Testis (tissue), 5 donors: ENCODE measurements at places on chromosomes 1 and 21. TPM values are rescaled to one million over a fixed set of nuclear protein-coding genes. Genes with fewer than 3 reads are reported as not detected.

DNA sequence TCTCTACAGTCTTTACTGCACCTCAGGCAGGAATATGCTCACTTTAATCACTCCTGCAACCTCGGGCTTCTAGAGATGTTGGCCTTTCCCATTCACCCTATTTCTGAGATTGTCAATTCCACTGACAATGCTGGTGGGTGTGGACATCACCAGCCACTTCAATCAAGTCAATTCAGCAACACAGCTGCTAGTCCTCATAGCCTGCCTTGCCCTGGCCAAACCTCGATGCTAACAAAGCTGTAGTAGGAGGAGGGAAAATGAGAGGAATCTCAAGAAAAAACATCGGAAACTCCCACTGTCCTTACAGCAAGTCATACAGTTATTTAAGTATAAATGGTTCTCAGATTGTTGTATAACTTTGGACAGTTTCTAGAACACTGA lies 155.0 kb downstream of the KCNH1 start:
- no peaks in the 10 kb centered on the region for H3K4me1 ChIP-seq
- no peaks in the 10 kb centered on the region for H3K27me3 ChIP-seq
- H3K4me3 ChIP-seq: no peak overlapping the region
- H3K27ac ChIP-seq: no peak overlapping the region

- no peaks in the 10 kb centered on the region for H3K36me3 ChIP-seq
- H3K4me3 ChIP-seq: no peak overlapping the region
These were observed 356.4 kb downstream of the PTPRU start for GRCh38 chr1:29592731-29593130.

DNA sequence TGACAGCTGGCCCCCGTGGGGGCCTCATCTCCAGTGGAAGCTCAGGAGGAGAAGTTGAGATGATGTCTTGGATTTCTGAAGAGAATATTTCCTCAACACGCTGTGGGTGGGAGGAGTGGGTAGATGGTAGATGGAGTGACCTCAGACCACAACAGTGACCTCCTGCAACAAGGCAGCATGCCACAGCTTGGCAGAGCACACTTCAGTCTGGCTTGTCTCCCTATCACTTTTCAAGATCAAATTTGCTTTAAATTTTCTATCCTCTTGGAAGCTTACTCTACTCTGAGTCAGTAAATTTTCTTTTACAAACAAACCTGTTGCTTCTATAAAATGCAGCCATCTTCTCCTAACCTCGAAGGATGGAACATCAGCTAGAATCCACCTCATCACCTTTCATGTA lies 59.7 kb downstream of the NTPCR start:
- no peak overlapping the region for H3K4me3 ChIP-seq
- no peaks in the 10 kb centered on the region for H3K36me3 ChIP-seq
- H3K4me1 ChIP-seq: no peaks in the 10 kb centered on the region
- no peak overlapping the region for H3K27ac ChIP-seq

GRCh38 chr1:194028002-194028401 lies 841.6 kb upstream of the B3GALT2 start:
- H3K4me1 ChIP-seq: no peaks in the 10 kb centered on the region
- no peak overlapping the region for H3K27ac ChIP-seq
- no peak for DNase-seq
- H3K27me3 ChIP-seq: no peaks in the 10 kb centered on the region
- H3K36me3 ChIP-seq: no peaks in the 10 kb centered on the region

The AHDC1 gene
- 73.7 TPM for total RNA-seq

- H3K27me3 ChIP-seq: no peaks in the 10 kb centered on the region
- no peaks in the 10 kb centered on the region for H3K4me1 ChIP-seq
- H3K27ac ChIP-seq: no peak overlapping the region
- no peak overlapping the region for H3K4me3 ChIP-seq
These were observed 232.0 kb downstream of the SMYD3 start for GRCh38 chr1:246275036-246275435.

DNA sequence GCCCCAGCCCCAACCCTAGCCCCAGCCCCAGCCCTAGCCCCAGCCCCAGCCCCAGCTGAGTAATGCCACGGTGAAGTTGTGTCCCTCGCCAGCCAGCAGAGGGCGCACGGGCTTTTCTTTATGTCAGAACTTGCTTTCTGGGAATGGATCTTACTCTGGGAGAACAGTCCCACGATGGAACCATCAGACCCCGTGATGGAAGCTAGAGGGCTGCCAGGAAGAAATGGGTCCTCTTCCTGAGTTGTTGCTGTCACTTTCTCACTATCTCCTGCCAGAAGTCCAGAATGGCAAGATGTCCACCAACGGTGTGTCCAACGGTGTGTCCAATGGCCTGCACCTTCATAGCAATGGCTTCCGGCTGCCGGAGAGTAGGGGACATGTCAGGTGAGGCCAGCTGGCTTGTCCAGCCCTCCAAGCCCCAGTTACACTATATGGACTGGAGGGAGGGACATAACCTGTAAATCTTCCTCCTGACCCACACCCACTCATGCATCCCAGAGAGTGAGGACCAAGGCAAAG lies 25.1 kb upstream of the TMEM222 start:
- H3K36me3 ChIP-seq: no peaks in the 10 kb centered on the region
- H3K27ac ChIP-seq: no peak overlapping the region
- H3K4me3 ChIP-seq: no peak overlapping the region
- H3K27me3 ChIP-seq: no peaks in the 10 kb centered on the region

- H3K36me3 ChIP-seq: no peaks in the 10 kb centered on the region
- no peaks in the 10 kb centered on the region for H3K4me1 ChIP-seq
- no peak overlapping the region for H3K4me3 ChIP-seq
- H3K27me3 ChIP-seq: no peaks in the 10 kb centered on the region
These were observed 25.1 kb upstream of the LSS start for GRCh38 chr21:46253610-46254124.

The GOLT1A gene
- total RNA-seq: 2.2 TPM

- H3K4me3 ChIP-seq: no peak overlapping the region
- H3K4me1 ChIP-seq: peaks cover 5% of the 10 kb centered on the region
- DNase-seq: no peak
- no peaks in the 10 kb centered on the region for H3K36me3 ChIP-seq
These were observed 450.8 kb downstream of the PTPRU start for GRCh38 chr1:29687166-29687565.

The B3GALT5 gene
- 2.8 TPM for total RNA-seq

The KCNJ15 gene
- total RNA-seq: 4.9 TPM

- H3K27ac ChIP-seq: peak overlapping the region; percentile 83
- DNase-seq: no peak
These were observed 1.0 kb downstream of the ANKRD65 start for GRCh38 chr1:1419813-1420653.

- no peak overlapping the region for H3K4me3 ChIP-seq
- no peak for DNase-seq
- H3K27ac ChIP-seq: no peak overlapping the region
These were observed 25.3 kb upstream of the VAMP3 start for GRCh38 chr1:7745783-7746182.

GRCh38 chr1:204941421-204942338 lies 71.0 kb downstream of the NFASC start:
- H3K27me3 ChIP-seq: no peaks in the 10 kb centered on the region
- no peaks in the 10 kb centered on the region for H3K36me3 ChIP-seq
- no peaks in the 10 kb centered on the region for H3K4me1 ChIP-seq
- H3K4me3 ChIP-seq: no peak overlapping the region
- peak; percentile 81 for DNase-seq

The KRTAP19-1 gene
- not detected for total RNA-seq

The SPAG17 gene
- 95.7 TPM for total RNA-seq

DNA sequence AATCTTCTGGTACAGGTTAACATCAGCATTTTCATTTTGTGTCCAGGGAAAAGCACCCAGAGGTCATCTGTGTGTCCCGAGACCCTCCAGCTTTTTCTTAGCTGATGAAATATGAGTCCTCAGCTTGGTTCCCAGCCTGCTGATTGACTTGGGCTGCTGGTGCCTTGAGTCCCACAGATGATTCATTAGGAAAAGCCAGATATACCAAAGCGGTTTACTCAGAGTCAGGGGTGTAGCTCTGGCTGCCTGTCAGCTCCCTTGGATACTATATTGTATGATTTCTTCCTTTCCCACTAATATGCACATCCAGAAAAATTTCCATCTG lies 43.7 kb upstream of the MAB21L3 start:
- H3K4me1 ChIP-seq: no peaks in the 10 kb centered on the region
- H3K4me3 ChIP-seq: no peak overlapping the region
- no peaks in the 10 kb centered on the region for H3K36me3 ChIP-seq

DNA sequence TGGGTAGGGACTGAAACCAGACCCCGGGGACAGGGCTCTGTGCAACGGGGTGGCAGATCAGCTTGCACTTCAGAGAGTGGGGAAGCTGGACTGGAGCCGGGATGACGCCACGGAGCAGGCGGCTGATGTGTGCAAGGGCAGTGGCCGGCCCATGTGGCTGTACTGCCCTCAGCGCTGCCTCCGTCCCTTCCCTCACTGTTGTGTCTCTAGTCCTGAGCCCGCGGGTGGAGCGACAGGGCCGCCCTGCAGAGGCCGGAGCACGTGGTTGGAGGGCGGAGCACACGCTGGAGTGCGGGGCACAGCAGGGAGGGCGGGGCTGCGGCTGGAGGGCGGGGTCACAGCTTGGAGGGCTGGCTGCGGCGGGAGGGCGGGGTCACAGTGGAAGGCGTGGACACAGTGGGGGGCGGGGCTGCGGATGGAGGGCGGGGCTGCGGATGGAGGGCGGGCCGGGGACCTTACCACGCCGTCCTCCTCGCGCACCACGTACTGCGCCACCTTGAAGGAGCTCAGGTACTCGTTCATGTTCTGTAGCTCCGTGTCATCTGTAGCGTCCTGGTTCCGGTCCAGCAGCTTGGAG lies 52.4 kb downstream of the CHD5 start:
- H3K27ac ChIP-seq: no peak overlapping the region
- H3K4me1 ChIP-seq: peaks cover 3% of the 10 kb centered on the region
- no peaks in the 10 kb centered on the region for H3K27me3 ChIP-seq
- H3K4me3 ChIP-seq: no peak overlapping the region
- DNase-seq: peak; percentile 83

GRCh38 chr1:181079382-181079781 lies 9.1 kb upstream of the IER5 start:
- H3K4me3 ChIP-seq: no peak overlapping the region
- H3K27ac ChIP-seq: no peak overlapping the region
- H3K36me3 ChIP-seq: no peaks in the 10 kb centered on the region
- no peak for DNase-seq
- no peaks in the 10 kb centered on the region for H3K27me3 ChIP-seq

- no peaks in the 10 kb centered on the region for H3K4me1 ChIP-seq
- H3K4me3 ChIP-seq: no peak overlapping the region
- no peaks in the 10 kb centered on the region for H3K36me3 ChIP-seq
- H3K27me3 ChIP-seq: no peaks in the 10 kb centered on the region
These were observed 43.3 kb upstream of the HP1BP3 start for GRCh38 chr1:20830378-20830777.

- no peaks in the 10 kb centered on the region for H3K27me3 ChIP-seq
- no peak overlapping the region for H3K27ac ChIP-seq
- H3K4me3 ChIP-seq: no peak overlapping the region
- no peak for DNase-seq
- H3K36me3 ChIP-seq: no peaks in the 10 kb centered on the region
These were observed 82.5 kb upstream of the MAP1LC3C start for GRCh38 chr1:242081446-242081845.

GRCh38 chr1:192660613-192661012 lies 24.7 kb downstream of the RGS13 start:
- H3K27ac ChIP-seq: no peak overlapping the region
- no peaks in the 10 kb centered on the region for H3K4me1 ChIP-seq

- no peaks in the 10 kb centered on the region for H3K27me3 ChIP-seq
- H3K4me1 ChIP-seq: peaks cover 29% of the 10 kb centered on the region
- no peak for DNase-seq
- no peaks in the 10 kb centered on the region for H3K36me3 ChIP-seq
- peak overlapping the region; percentile 81 for H3K27ac ChIP-seq
These were observed 115.0 kb downstream of the RERE start for GRCh38 chr1:8702472-8702849.

- H3K4me3 ChIP-seq: no peak overlapping the region
- DNase-seq: no peak
- H3K27me3 ChIP-seq: no peaks in the 10 kb centered on the region
- H3K36me3 ChIP-seq: no peaks in the 10 kb centered on the region
- H3K27ac ChIP-seq: no peak overlapping the region
These were observed 265.2 kb upstream of the VAMP3 start for GRCh38 chr1:7505771-7506453.

The GPATCH4 gene
- total RNA-seq: 26.7 TPM

The CENPF gene
- 30.7 TPM for total RNA-seq

GRCh38 chr1:81375884-81376548 lies 424.7 kb upstream of the ADGRL2 start:
- no peaks in the 10 kb centered on the region for H3K27me3 ChIP-seq
- H3K36me3 ChIP-seq: no peaks in the 10 kb centered on the region
- H3K4me3 ChIP-seq: no peak overlapping the region
- H3K4me1 ChIP-seq: no peaks in the 10 kb centered on the region
- no peak for DNase-seq

DNA sequence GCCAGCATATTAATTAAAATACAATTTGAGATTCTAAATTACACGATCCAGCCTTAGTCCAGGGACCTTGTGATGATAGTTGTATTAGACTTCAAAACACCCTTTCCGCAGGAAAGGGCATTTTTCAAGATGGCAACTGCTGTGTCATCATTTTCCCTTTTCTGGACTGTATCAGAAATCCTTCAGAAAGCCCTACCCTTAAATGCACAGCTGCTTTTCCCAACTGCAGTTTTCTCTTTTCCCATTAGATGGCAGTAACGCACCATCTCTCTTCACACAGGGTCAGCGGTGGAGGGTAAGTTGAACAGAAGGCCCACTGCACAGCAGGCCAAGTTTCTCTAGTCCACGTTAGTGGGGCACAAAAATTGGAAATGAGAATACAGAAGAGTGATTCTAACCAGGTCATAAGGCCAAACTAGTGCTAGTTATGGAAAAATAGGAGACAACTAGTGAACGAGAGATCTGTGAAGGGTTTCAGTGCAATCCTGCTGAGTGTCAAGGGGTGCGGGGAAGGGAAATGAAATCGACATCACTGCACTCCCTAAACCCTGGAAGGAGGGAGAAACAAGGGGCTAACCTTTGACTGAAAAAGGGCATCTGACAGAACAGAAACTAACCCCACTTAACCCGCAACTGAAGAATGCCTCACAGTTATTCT lies 22.1 kb upstream of the TDRD10 start:
- peak; percentile 85 for DNase-seq
- H3K27ac ChIP-seq: no peak overlapping the region

The ACP6 gene
- 12.0 TPM for total RNA-seq

DNA sequence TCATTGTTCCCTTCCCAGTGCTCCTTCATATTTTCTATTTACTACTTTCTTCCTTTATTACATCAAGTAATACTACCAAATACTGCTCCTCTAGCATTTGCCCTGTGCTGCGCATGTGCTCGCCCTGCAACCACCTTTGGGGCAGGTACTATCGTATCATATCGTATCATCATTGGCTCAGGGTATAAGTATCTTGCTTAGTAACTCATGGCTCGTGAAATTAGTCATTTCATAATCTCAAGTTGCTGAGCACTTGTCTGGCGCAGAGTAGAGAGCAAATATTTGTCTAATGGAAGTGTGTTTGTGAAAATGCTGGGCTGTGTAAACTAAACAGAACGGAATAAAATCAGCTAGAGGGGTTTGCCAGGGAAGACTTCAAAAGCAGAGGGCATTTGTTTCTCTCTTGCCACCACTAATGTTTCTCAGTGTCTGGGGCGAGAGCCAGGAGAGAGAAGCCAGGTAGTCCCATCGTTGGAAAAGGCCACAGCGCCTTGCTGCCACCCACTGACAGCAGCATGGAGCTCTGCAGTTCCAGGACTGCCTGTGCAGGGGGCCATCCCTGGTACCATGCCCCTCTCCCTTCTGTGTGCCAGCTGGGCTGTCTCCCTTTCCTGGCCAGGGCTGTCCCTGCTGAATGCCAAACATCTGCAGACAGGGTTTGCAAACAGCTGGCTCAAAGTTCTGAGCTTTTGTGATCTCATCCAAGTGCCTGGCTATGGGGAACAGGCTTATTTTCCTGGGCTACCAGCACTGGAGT lies 20.0 kb upstream of the CPT2 start:
- H3K27ac ChIP-seq: no peak overlapping the region
- H3K36me3 ChIP-seq: no peaks in the 10 kb centered on the region
- H3K27me3 ChIP-seq: no peaks in the 10 kb centered on the region
- DNase-seq: peak; percentile 55
- peaks cover under 1% of the 10 kb centered on the region for H3K4me1 ChIP-seq

The TIE1 gene
- 16.8 TPM for total RNA-seq
